ENCODE measurements at places on chromosomes 13 and 19.

- peaks cover under 1% of the 10 kb centered on the region for H3K4me1 ChIP-seq
- peaks cover 1% of the 10 kb centered on the region for H3K27me3 ChIP-seq
- no peak overlapping the region for H3K4me3 ChIP-seq
- H3K27ac ChIP-seq = peak overlapping the region; percentile 44
- no peaks in the 10 kb centered on the region for H3K36me3 ChIP-seq
- DNase-seq = no peak
These were observed 7.1 kb downstream of the EEF2 start for GRCh38 chr19:3978145-3978544.

- H3K27ac ChIP-seq = no peak overlapping the region
- H3K4me3 ChIP-seq = peak overlapping the region; percentile 75
- H3K27me3 ChIP-seq = peaks cover 21% of the 10 kb centered on the region
- peaks cover 10% of the 10 kb centered on the region for H3K4me1 ChIP-seq
- no peaks in the 10 kb centered on the region for H3K36me3 ChIP-seq
- no peak for DNase-seq
These were observed 7.9 kb upstream of the PEAK3 start for GRCh38 chr19:2289714-2290435.

DNA sequence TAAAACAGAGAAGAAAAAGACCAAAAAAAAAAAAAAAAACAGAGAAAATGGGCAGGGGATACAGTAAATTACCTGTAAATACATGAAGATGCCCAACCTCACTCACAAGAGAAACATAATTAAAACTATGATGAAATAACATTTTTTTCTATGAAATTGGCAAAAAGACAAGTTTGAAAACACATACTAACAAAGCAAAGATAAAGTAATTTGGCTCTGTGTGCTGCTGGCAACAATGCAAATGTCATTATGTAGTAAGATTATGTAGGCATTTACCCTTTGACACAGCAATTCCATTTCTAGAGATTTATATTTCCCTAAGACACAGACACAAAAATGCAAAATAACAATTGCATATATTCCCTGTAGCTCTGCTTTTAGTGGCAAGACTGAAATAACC lies 20.2 kb downstream of the ZC3H13 start:
- H3K4me3 ChIP-seq = no peak overlapping the region
- no peak for DNase-seq
- no peaks in the 10 kb centered on the region for H3K27me3 ChIP-seq
- no peaks in the 10 kb centered on the region for H3K4me1 ChIP-seq
- H3K36me3 ChIP-seq = peaks cover 18% of the 10 kb centered on the region

GRCh38 chr19:40641281-40641680 lies 40.1 kb downstream of the LTBP4 start:
- no peak overlapping the region for H3K4me3 ChIP-seq
- H3K27me3 ChIP-seq = no peaks in the 10 kb centered on the region
- H3K27ac ChIP-seq = no peak overlapping the region
- no peaks in the 10 kb centered on the region for H3K4me1 ChIP-seq
- DNase-seq = no peak

DNA sequence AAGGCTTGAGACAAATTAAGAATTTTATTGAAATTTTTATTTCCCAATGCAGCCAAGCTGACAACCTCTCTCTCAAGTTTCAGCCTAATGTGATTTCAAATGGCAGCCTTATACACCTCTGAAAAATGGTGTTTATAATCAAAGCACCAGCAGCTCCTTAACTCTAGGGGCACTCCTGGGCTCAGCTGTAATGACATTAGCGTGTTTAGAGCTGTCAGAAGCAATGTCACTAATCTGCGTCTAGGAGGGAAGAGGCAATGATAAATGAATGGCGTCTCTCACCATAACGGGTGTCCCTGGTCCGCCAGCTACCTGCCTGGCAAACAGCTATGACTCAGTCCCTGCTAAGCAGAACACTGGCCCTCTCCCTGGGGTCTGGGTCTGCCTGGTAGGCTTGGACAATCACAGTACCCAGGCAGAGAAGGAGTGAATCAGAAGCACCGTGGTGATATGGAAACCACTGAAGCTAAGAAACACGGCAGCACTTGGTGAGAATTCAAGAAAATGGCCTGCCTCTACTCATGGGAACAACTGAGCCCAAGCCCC lies 131.8 kb upstream of the VSTM2B start:
- no peak overlapping the region for H3K4me3 ChIP-seq
- H3K27ac ChIP-seq = no peak overlapping the region
- DNase-seq = no peak
- H3K27me3 ChIP-seq = peaks cover 5% of the 10 kb centered on the region

GRCh38 chr13:81017513-81018152 lies 676.7 kb upstream of the SPRY2 start:
- H3K4me3 ChIP-seq = no peak overlapping the region
- H3K4me1 ChIP-seq = no peaks in the 10 kb centered on the region
- no peaks in the 10 kb centered on the region for H3K27me3 ChIP-seq
- H3K36me3 ChIP-seq = peaks cover 5% of the 10 kb centered on the region

DNA sequence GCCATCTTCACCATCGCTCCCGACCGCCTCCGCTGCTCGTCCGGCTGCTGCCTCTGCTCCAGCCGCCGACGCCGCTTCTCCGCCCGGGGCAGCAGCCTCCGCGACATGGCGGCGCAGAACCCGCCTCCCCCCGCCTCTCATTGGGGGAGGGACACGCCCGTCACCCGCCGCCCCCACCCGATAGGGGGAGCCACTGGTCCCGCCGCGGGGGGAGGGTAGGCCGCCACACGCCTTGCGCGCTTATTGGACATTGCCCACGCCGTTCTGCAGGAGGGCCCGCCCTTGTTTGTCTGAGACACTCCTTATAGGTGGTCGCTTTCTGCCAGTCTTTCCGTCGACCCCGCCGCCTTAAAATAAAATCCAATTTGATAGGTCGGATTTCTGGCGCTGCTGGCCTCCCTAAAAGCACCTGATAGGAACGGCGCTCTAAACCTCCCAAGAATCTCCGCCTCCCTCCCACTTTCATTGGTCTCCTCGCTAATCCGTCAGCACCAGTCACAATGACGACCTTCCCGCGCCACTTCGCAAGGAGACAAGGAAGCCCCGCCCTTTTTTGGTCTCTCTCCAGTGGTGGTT lies at the start of gene HNRNPL:
Gene HNRNPL (minus strand): TSS at position 127 of the 576 bp plus-strand sequence. CDS start 20 bp downstream, at position 107.
- H3K27me3 ChIP-seq = peaks cover 24% of the 10 kb centered on the region
- peak; percentile 99 for DNase-seq
- H3K4me1 ChIP-seq = peaks cover 12% of the 10 kb centered on the region
- no peaks in the 10 kb centered on the region for H3K36me3 ChIP-seq
- H3K27ac ChIP-seq = peak within 1 kb of the TSS; percentile 90
- H3K4me3 ChIP-seq = peak within 1 kb of the TSS; percentile 95

- H3K4me1 ChIP-seq = no peaks in the 10 kb centered on the region
- DNase-seq = no peak
- no peaks in the 10 kb centered on the region for H3K36me3 ChIP-seq
- H3K4me3 ChIP-seq = no peak overlapping the region
- no peak overlapping the region for H3K27ac ChIP-seq
- peaks cover 2% of the 10 kb centered on the region for H3K27me3 ChIP-seq
These were observed 79.0 kb downstream of the INSR start for GRCh38 chr19:7215176-7215575.

GRCh38 chr13:104694397-104694796 lies 1628.2 kb upstream of the SLC10A2 start:
- H3K27me3 ChIP-seq = no peaks in the 10 kb centered on the region
- peaks cover 11% of the 10 kb centered on the region for H3K4me1 ChIP-seq
- DNase-seq = no peak
- H3K36me3 ChIP-seq = no peaks in the 10 kb centered on the region
- no peak overlapping the region for H3K4me3 ChIP-seq
- H3K27ac ChIP-seq = no peak overlapping the region

DNA sequence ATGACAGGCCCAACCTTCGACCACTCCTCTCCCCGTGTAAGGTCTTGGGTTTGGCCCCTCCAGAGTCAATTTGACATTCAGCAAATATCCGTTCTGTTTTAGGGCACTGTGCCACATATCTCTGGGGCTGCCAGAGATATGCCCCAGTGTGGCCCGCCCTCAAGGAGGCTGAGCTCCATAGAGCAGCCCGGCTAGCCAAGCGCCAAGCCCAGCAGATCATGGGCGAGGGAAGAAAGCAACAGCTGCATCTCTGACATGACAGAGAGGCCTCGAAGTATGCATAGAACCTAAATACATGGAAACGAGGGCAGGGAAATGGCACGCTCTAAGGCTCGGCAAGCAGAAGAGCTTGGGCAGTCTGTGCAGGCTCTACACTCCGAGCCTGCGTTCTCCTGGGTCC lies 124.5 kb downstream of the USP12 start:
- peaks cover 5% of the 10 kb centered on the region for H3K4me1 ChIP-seq
- peaks cover 2% of the 10 kb centered on the region for H3K27me3 ChIP-seq
- H3K36me3 ChIP-seq = no peaks in the 10 kb centered on the region
- no peak for DNase-seq

GRCh38 chr13:42345367-42345766 lies 73.4 kb downstream of the AKAP11 start:
- H3K4me3 ChIP-seq = no peak overlapping the region
- peaks cover 7% of the 10 kb centered on the region for H3K27me3 ChIP-seq
- no peak for DNase-seq
- no peaks in the 10 kb centered on the region for H3K36me3 ChIP-seq

- DNase-seq = no peak
- H3K4me3 ChIP-seq = no peak overlapping the region
- no peak overlapping the region for H3K27ac ChIP-seq
- H3K27me3 ChIP-seq = no peaks in the 10 kb centered on the region
- no peaks in the 10 kb centered on the region for H3K36me3 ChIP-seq
These were observed 250.1 kb downstream of the VWA8 start for GRCh38 chr13:41710771-41711170.

DNA sequence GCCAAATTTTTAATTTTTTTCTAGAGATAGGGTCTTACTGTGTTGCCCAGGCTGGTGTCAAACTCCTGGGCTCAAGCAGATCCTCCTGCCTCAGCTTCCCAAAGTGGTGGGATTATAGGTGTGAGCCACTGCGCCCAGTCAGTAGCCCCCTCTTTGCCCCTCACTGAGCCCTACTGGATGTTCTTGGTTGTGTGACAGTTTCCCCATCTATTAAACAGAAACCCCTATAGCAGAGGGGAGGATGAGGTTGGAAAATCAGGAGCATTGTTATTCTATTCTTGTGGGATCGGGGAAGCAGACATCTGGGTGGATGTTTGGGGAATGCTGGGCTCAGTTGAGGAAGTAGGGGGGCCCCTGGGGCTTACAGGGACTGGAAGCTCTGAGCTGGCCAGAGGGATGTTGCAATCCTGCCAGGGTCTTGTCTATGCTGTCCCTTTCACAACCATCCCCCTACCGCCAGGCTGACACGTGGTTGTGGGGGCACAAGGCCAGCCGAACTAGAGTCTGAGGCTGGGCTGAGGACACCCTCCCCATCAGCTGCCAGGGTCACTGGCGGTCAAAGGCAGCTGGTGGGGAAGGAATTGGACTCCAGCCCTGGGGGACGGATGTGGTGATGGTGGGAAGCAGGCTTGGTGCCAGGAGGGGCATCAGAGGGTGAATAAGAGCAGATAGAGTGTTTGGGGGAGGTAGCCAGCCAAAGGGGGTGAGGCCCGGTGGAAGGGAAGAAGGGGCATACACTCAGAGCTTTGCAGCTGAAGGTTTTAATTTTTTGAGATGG lies 10.9 kb downstream of the APOC1 start:
- peaks cover 10% of the 10 kb centered on the region for H3K27me3 ChIP-seq
- H3K4me1 ChIP-seq = no peaks in the 10 kb centered on the region
- H3K4me3 ChIP-seq = no peak overlapping the region
- H3K36me3 ChIP-seq = peaks cover 8% of the 10 kb centered on the region
- no peak overlapping the region for H3K27ac ChIP-seq

DNA sequence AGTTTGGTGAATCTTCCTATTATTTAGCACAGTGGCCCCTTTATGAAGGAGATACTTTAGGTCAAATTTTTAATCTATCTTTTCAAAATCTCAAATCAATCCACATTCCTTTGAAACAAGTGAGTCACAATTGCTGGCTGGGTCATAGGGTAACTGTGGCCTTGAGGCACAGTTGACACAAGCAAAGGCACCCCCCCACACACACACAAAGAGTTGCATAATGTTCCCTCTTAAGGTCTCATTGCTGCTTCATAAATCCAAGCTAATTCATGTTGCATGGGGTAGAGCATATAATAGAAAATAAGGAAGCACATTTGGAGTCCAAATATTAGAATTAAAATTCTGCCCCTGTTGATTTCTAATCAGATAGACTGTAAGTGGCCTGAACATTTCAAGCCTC lies 171.5 kb downstream of the DLEU7 start:
- H3K27me3 ChIP-seq = no peaks in the 10 kb centered on the region
- H3K4me3 ChIP-seq = no peak overlapping the region
- H3K36me3 ChIP-seq = peaks cover under 1% of the 10 kb centered on the region

DNA sequence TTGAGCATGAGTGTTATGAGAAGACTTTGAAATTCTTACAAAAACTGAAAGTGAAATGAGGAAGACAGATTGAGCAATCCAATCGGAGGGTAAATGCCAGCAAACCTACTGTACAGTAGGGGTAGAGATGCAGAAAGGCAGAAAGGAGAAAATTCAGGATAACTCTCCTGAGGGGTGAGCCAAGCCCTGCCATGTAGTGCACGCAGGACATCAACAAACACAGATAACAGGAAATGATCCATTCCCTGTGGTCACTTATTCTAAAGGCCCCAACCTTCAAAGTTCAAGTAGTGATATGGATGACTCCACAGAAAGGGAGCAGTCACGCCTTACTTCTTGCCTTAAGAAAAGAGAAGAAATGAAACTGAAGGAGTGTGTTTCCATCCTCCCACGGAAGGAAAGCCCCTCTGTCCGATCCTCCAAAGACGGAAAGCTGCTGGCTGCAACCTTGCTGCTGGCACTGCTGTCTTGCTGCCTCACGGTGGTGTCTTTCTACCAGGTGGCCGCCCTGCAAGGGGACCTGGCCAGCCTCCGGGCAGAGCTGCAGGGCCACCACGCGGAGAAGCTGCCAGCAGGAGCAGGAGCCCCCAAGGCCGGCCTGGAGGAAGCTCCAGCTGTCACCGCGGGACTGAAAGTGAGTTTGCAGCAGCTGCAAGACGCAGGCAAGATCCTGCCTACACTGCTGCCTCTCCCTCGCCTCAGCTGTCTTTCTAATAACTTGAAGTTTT lies at the start of gene TNFSF13B:
Gene TNFSF13B (plus strand): TSS at position 118 of the 728 bp plus-strand sequence. CDS start 178 bp downstream, at position 296.
- H3K36me3 ChIP-seq = no peaks in the 10 kb centered on the region
- peaks cover 13% of the 10 kb centered on the region for H3K4me1 ChIP-seq
- no peaks in the 10 kb centered on the region for H3K27me3 ChIP-seq
- DNase-seq = peak; percentile 59

GRCh38 chr19:34269081-34269480 lies 14.7 kb downstream of the GARRE1 start:
- DNase-seq = peak; percentile 24
- peaks cover 24% of the 10 kb centered on the region for H3K4me1 ChIP-seq
- no peak overlapping the region for H3K27ac ChIP-seq
- no peak overlapping the region for H3K4me3 ChIP-seq
- no peaks in the 10 kb centered on the region for H3K27me3 ChIP-seq

DNA sequence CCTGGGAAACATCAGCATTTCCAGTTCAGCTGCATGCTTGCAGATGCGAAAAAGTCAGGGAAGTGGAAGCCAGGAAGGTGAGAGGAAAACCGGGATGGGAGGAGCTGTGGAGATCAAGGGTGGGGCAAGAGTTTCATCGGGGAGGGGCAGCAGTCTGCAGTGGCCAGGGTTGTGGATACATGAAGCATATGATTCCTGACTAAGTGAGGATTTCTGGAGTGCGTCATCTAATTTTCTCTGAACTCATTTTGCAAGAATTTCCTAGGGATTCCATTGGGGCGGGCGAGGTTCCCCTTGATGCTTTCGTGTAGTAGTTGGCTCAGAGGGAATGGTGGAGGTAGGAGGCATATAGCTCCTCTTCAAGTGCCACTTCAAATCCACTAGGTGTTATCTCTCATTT lies 344.1 kb upstream of the TMTC4 start:
- no peak overlapping the region for H3K27ac ChIP-seq
- H3K4me3 ChIP-seq = no peak overlapping the region
- DNase-seq = no peak
- no peaks in the 10 kb centered on the region for H3K4me1 ChIP-seq
- peaks cover 4% of the 10 kb centered on the region for H3K27me3 ChIP-seq
- no peaks in the 10 kb centered on the region for H3K36me3 ChIP-seq

- H3K4me3 ChIP-seq = peak overlapping the region; percentile 86
- DNase-seq = peak; percentile 71
- H3K4me1 ChIP-seq = peaks cover 20% of the 10 kb centered on the region
These were observed 30.5 kb downstream of the ZNF146 start for GRCh38 chr19:36245210-36246005.
